ENCODE measurements at places on chromosomes 12 and 14.

DNA sequence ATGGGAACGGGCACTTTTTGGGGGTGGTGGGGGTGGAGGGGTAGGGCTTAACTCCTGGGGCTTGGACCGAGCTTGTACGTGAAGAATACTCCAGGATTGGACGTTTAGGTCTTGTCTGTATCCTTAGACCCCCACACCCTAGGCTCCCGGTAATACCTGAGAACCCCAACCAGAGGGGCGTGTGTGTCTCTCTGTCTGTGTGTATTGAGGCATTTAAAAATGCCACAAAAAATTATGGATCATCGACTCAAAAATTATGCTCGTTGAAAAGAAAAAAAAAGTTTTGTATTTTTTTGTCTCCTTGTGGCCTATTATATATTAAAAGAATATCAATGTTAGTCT is 459 bp downstream of the PPFIBP1 start:
- H3K27me3 ChIP-seq: no peaks in the 10 kb centered on the region
- H3K4me1 ChIP-seq: peaks cover 17% of the 10 kb centered on the region
- peak overlapping the region; percentile 81 for H3K4me3 ChIP-seq
- DNase-seq: no peak

- H3K27me3 ChIP-seq: no peaks in the 10 kb centered on the region
- no peaks in the 10 kb centered on the region for H3K36me3 ChIP-seq
- no peak for DNase-seq
- no peaks in the 10 kb centered on the region for H3K4me1 ChIP-seq
- no peak overlapping the region for H3K27ac ChIP-seq
These were observed 53.9 kb downstream of the TMX1 start for GRCh38 chr14:51293912-51294389.

GRCh38 chr14:50736932-50737419 is 68.9 kb upstream of the SAV1 start:
- no peak overlapping the region for H3K27ac ChIP-seq
- H3K27me3 ChIP-seq: no peaks in the 10 kb centered on the region
- no peak for DNase-seq

DNA sequence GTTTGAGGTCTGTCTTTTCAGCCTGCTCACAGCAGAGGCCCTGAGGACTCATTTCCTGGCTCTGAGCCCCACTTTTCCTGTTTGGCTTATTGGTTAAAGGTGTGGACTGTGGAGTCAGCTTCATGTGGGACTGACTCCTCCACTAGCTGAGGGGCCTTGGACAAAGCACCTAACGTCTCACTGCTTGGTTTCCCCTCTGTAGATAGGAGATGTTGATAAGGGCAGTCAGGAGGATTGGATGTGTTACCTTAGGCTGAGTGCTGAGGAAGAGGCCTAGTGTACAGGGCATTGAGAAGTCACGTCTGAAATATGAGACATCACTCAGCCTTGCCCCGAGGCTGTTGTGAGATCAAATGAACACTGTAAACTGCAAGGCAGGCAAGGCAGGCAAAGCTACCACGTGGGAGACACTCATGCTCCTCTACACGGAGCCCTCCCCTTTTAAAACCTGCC is 27.1 kb upstream of the TCL1A start:
- no peaks in the 10 kb centered on the region for H3K36me3 ChIP-seq
- peaks cover 5% of the 10 kb centered on the region for H3K4me1 ChIP-seq
- H3K27me3 ChIP-seq: no peaks in the 10 kb centered on the region
- H3K4me3 ChIP-seq: no peak overlapping the region
- DNase-seq: no peak

DNA sequence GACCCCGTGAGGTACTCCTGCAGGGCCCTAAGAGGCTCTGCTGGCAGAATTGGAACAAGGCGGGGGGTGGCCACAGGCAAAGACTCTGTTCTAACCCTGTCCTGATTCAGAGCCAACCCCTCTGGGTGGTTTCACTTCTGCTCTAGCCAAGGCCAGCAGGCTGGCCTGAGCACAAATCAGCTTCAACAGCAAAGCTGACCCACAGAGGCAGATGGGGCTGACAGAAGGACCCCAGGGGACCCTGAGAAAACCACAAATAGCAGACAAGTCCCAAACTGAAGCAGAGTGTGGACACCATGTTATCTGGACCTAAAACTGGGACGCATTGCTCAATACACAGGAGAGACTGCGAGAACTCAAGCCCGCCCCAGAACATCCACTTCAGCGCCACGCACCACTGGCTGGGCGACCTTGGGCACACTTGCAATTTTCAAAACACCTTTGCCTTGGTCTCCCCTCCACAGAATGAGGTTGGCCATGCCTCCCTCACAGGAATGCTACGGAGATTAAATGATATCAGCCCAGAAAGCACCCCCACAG is 76.4 kb upstream of the DICER1 start:
- no peaks in the 10 kb centered on the region for H3K27me3 ChIP-seq
- no peak overlapping the region for H3K27ac ChIP-seq
- no peak overlapping the region for H3K4me3 ChIP-seq
- no peak for DNase-seq

- no peak for DNase-seq
- no peaks in the 10 kb centered on the region for H3K36me3 ChIP-seq
- H3K4me1 ChIP-seq: no peaks in the 10 kb centered on the region
- no peak overlapping the region for H3K27ac ChIP-seq
- no peaks in the 10 kb centered on the region for H3K27me3 ChIP-seq
These were observed 17.5 kb downstream of the SLC35F4 start for GRCh38 chr14:57848353-57848752.

- no peaks in the 10 kb centered on the region for H3K27me3 ChIP-seq
- DNase-seq: no peak
- H3K4me1 ChIP-seq: no peaks in the 10 kb centered on the region
- no peak overlapping the region for H3K4me3 ChIP-seq
- no peak overlapping the region for H3K27ac ChIP-seq
These were observed 44.8 kb downstream of the FOXN4 start for GRCh38 chr12:109264095-109264942.

DNA sequence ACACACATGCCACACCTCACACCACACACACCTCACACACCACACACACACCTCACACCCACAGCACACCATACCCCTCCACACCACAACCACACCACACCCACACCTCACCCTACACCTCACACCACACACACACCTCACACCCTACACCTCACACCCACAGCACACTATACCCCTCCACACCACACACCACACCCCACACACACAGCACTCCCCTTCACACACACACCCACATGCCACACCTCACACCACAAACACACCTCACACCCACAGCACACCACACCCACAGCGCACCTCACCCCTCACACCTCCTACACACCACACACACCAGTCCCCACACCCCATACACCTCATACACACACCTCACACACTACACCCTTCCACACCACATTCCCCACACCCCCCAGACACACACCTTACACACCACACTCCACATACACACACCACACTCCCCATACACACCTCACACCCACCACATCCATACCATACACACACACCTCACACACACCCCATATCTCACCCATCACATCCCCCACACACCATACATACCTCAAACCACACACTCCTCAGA is 80.0 kb downstream of the ACTN1 start:
- DNase-seq: no peak
- peaks cover 29% of the 10 kb centered on the region for H3K36me3 ChIP-seq
- no peaks in the 10 kb centered on the region for H3K4me1 ChIP-seq
- H3K4me3 ChIP-seq: no peak overlapping the region
- peak overlapping the region; percentile 52 for H3K27ac ChIP-seq

GRCh38 chr12:28961948-28962384 is 187.1 kb upstream of the FAR2 start:
- no peaks in the 10 kb centered on the region for H3K27me3 ChIP-seq
- no peak overlapping the region for H3K4me3 ChIP-seq
- no peak overlapping the region for H3K27ac ChIP-seq
- H3K4me1 ChIP-seq: no peaks in the 10 kb centered on the region
- DNase-seq: no peak

All from CD8-positive, alpha-beta memory T cell (primary cell).